ENCODE measurements at places on chromosomes 1 and 21.
A peak's percentile ranks its signal among the peaks of the same experiment; 100 is the strongest.

DNA sequence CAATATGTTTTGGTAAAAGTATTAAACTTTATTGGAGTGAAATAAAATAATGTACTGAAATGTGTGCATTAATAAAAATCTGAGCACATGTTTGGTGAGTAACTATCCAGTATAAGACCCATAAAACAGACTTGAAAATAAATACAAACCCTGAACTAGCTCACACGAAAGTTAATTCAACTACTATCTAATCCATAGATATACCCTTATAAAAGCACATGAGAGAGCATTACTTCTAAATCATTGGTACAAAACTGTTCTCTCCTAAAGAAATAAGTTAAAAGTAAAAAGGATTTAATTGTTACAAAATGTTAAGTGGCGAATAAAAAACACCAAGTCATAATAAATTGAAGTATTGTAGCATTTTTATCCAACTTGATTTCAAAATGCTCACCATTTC, 295.6 kb downstream of the PTPRC start:
- no peak for DNase-seq

DNA sequence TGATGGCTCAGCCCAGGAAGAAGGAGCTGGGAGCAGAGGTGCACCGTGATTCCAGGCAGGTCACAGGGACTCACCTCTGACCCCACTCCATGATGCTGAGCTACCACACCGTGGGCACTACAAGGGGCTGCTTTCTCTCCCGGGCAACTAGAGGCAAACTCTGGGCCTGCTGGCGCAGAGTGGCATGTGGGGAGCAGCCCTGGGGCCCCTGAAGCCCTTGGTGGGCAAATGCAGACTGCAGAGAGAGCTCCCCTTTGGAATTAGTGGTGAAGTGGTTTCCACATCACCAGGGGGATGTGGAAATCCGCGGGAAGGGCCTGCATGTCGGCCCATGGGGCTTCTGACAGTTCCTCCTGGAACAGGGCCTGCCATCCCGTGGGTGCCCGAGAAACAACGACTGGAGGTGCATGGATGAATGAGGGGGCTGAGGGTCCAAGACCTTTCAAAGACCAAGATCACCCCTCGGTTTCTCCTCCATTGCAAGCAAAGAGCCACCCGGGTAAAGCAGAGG, 11.8 kb upstream of the MMEL1 start:
- no peak for DNase-seq

DNA sequence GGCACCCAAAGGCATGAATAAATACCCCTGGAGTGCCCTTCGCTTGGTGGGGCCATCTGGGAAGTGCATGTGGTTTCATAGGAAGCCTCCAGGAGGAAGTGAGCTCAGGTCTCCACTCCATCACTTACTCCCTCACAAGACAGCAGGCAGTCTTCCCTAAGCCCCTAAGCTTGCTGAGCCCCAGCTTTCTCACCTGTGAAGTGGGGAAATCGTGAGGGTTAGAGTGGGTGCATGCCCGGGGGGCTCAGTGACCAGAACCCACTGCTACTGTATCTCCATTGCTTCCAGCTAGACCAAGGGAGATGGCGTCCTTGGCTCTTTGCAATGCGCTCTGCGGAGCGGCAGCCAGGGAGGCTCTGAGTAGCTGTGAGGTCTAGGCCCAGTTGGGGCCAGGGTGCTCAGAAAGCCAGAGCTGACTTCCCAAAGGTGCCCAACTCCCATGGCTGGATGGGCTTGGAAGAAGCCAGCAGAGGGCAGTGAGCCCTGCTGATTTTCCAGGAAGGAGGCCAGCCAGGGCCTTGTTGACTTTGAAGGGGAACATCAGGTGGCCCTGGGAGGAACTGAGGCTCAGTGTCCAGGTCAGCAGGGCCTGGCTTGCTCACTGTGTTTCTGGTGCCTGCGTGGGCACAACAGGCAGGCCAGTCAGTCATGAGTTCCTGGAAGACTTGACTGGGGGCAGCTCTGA, 27.3 kb downstream of the CDCP2 start:
- peak; percentile 38 for DNase-seq

DNA sequence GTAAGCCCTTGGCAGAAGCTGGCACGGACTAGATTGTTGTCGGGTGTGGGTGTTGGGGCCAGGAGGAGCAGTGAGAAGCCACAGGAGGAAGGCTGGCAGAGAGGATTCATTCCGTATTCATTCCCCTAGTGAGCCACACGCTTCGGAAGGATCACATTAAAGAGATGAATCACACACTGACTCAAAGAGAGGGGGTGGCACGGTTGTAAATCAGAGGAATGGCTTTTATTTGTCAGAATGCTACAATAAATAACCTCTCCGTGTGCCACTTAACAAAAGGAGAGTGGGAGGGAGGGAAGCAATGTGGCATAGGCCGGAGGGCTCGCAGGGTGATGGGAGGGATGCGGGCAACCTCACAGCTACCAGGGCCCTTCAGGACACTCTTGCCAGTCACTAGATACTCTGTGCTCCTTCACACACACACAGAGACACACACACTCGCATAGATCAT, 135.5 kb downstream of the HIVEP3 start:
- peak; percentile 84 for DNase-seq

DNA sequence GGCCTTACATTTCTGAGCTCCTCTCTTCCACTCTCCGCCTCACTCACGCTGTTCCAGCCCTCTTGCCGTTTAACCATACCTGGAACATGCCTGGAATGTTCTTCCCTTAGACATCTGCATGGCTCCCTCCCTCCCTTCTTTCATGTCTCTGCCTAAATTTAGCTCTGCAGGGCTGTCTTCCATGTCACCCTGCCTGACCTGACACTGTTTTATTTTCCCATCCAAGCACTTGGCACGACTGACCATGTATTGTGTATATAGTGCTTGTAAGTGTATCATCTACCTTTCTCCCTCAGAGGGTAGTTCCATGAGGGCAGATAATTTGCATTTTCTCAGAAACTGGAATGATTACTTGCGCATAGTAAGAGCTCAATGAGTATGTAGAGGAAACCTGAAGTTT, 47.3 kb downstream of the ST6GALNAC3 start:
- DNase-seq = no peak

GRCh38 chr1:41362357-41362721, 1.1 kb downstream of the FOXO6 start:
- DNase-seq = no peak

GRCh38 chr1:228084325-228084724, 1.8 kb downstream of the ARF1 start:
- peak; percentile 81 for DNase-seq

DNA sequence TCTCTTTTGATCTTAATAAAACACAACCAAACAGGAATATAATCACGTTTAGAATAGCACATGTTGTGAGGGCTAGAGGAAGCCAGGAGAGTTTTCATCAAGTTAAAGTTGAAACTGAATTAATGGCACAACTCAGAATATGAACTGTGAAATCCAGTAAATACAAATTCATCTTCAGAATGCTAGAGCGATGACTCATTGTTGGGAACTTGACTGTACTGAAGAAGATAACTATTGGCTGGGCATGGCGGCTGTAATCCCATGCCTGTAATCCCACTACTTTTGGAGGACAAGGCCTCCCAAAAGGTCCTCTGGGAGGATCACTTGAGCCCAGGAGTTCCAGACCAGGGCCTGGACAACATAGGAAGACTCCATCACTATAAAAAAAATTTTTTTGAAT, 8.8 kb downstream of the SYF2 start:
- peak; percentile 42 for DNase-seq

DNA sequence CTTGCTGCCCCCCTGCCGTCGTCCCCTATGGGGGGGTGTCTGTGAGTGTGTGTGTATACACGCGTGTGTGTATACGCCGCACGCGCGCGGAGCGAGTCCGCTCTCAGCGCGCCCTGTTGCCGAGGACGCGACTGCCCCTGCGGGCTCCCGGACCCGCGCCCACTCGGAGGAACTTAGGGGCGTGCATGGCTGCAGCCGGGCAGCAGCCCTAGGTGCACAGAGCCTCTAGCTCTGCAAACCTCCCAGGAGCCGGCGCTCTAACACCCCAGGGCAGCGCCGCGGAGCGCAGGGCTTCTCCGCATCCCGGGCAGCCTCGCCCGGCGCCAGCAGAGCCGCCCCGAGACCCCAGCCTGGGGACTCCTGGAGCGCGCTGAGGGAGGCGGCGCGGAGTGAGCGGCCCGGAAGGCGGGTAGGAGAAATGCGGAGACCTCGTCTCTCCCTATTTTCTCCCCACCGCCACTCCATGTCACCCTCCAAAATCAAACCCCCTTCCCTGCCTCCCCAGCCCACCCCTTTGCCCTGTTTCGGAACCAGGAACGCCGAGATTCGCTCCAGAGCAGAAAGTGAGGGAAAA, 574 bp downstream of the ITPKB start:
- peak; percentile 62 for DNase-seq

GRCh38 chr1:244755673-244756072, 79.8 kb upstream of the COX20 start:
- DNase-seq = no peak

DNA sequence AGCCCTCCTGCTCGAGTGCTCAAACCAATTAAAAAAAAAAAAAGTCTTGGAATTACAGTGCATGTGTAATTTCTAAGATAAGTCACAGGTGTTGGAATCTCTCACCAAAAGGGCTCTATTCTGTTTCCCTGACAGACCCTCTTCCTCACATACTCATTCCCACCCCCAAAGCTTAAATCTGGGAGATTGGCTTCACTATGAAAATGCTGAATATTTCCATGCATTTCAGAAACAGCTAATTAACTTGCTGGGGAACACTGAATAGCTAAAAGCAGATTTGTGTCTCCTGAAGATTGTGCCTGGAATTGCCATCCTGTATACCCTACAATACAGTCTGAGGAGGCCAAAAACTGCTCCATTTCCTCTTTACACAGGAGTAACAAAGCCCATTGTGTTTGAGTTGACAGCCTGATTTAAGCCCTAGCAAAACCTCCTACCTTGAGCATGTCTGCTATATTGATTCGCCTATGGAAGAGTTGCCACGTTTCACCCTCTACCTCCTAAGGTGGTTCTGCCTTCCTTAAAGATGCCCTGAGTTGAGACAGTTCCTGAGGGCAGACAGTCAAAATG, 1.4 kb upstream of the PIK3R3 start:
- DNase-seq = no peak

DNA sequence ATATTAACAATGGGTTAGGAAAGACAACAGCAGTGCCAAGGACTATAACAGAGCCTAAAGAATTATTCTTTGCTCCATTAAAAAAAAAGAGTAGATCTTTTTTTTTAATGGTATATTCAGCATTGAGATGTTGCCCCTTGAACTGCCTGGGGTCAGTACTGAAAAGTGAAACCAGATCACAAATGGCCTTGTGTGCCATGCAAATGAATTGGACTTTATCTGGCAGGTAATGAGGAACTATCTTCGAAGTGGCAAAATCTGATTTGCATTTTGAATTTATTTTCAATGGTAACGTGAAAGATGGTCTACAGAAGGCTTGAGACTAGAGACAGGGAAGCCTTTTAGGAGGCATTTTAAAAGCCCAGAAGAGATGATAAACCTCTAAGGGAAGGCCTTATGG, 21.4 kb upstream of the PKN2 start:
- DNase-seq = no peak

DNA sequence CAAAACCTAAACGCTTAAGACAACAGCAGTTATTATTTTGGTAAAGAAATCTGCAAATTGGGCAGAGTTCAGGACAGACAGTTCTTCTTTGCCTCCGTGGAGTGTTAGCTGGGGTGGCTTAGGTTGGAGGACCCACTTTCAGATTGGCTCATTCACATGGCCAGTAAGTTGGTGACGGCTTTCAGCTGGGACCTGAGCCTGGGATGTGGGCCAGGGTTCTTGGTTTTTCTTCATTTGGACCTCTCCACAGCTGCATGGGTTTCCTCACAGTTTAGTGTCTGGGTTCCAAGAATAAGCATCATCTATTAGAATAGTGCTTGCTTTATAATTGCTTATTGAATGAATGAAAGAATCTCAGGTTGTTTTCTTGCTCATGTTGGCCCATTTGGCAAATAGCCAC, 72.2 kb downstream of the ATF6 start:
- no peak for DNase-seq

DNA sequence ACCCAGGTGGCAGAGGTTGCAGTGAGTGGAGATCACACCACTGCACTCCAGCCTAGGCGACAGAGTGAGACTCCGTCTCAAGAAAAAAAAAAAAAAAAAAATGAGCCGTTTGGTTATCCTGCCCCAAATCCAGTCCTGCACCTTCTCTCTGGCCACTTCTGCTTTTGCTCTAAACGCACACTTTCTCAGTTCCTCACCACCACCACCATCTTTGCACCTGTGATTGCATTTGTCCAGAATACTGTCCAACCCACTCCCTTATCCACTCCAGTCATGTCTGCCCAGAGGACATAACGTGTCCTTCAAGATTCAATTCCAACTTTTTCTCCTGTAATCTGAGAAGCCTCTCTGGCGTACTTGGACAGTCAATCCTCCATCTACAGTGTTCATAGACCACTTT, 2.2 kb upstream of the NEK2 start:
- DNase-seq = no peak

DNA sequence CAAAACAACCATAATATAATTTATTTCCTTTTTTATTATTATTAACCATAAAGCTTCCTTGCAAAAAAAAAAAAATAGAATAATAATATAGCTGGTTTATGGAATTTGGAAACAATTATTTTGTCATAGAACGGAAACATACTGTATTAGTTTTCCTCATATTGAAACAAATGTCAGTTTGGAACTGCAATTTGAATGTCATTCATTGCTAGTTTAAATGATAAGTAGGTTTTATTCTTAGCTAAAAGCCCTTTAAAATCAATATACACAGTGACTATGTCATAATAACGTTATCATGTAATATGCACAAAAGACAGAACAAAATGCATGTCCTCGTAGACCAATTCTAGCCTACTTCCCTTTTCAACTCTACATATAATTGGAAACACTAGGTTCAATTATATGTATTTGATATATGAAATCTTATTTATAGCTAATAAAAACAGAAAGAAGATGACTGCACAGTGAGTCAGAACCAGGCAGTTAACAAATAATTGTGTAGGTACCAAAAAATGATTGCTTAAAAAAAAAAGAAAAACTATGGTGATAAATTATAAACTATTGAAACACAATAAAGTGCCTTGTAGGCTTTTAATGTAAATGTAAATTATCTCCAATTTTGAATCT, 85.2 kb upstream of the EXO1 start:
- DNase-seq = no peak

GRCh38 chr1:10870493-10871096, 74.1 kb upstream of the CASZ1 start:
- DNase-seq = no peak

- peak; percentile 42 for DNase-seq
Measured at GRCh38 chr1:52633291-52633754, 355 bp downstream of the SHISAL2A start.

DNA sequence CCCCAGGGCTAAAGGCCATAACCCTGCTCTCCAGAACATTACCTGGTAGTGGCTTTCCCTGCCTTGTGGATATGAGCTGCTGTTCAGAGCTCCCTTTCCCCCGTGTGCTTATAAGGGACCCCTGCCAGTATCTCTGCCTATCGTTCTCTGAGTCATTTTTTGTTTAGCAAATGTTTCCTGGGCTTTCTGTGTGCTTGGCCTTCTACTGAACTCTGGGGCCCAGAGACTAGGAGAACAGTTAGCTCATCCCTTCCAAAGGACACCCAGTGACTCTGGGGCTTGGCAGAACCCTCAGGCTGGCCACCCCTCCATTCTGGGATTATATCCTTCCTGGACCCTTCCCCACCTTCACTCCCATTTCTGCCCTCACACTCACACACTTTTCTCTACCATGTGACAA, 80.8 kb upstream of the POU3F1 start:
- peak; percentile 49 for DNase-seq

- peak; percentile 76 for DNase-seq
Measured at GRCh38 chr1:115056395-115056798, 26.8 kb downstream of the TSHB start.
